Breast epithelium (tissue), 4 donors: ENCODE measurements at places on chromosomes 5 and 9.

GRCh38 chr5:79878721-79879336, 112.2 kb downstream of the MTX3 start:
- no peak for DNase-seq

GRCh38 chr9:128362774-128363173, 8.4 kb upstream of the URM1 start:
- no peak for DNase-seq

- DNase-seq = no peak
Measured at GRCh38 chr9:123080444-123080843, 47.0 kb downstream of the GPR21 start.

DNA sequence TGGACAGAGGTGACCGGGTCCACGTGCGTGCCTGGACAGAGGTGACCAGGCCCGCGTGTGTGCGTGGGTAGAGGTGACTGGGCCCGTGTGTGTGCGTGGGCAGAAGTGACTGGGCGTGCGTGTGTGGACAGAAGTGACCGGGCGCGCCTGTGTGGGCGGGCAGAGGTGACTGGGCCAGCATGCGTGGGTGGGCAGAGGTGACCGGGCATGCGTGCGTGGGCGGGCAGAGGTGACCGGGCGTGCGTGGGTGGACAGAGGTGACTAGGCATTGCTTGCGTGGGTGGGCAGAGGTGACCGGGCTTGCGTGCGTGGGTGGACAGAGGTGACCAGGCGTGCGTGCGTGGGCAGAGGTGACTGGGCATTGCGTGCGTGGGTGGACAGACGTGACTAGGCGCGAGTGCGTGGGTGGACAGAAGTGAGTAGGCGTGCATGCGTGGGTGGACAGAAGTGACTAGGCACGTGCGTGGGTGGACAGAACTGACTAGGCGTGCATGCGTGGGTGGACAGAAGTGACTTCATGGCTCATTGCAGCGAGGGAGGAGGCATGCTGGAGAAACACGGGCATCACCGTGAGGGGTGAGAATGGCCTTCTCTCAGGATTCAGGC, 254.1 kb upstream of the IRX4 start:
- no peak for DNase-seq

DNA sequence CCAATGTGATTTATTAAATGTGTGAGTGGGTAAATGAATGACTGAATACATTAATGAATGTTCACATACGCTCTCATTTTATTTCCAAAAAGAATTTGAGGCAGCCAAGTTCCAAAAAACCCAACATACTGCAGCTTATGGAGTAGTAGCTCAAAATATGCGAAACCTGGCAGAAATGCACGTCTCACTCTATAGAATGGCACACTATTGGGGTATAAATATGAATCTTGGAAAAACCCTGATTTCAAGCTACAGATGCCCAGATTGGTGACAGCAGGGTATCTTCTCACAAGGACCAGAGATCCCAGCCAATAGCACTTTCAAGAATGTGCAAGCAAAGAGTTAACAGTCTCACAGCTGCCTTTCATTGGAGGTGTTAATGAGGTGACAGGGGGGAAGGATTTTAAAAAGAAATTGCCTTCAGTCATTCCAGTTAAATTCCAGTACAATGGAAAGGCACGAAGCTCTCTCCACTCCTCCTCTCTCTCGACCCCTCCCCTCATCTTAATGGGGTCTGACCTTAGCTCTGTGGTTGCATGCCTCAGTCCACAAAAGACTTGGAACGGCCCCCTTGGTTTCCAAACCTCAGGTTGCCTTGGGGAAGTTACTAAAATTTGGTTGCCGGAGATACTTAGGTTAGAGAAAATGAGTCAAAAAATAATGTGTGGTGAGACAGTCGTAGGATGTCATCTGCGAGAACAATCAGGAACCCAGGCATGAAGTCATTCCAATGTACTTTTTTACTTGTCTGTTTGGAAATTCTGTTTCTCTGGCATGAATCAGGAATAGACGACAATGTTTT, 307.4 kb downstream of the NFIB start:
- no peak for DNase-seq

- DNase-seq = no peak
Measured at GRCh38 chr5:54083851-54084250, 226.5 kb downstream of the ARL15 start.

GRCh38 chr5:57613741-57614140, 131.1 kb upstream of the ACTBL2 start:
- no peak for DNase-seq

DNA sequence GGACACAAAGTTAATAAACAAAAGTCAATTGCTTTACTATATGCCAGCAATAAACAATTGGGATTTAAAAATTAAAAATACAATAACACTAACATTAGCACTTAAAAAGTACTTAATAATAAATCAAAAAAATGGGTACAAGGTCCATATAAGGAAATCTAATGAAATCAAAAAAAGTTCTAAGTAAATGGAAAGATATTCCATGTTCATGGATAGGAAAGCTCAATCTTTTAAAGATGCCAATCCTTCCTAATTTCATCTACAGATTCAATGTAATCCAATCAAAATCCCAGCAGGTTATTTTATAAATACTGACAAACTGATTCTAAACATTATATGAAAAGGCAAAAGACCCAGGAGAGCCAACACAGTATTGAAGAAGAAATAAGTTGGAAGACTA, 41.9 kb downstream of the BTNL9 start:
- no peak for DNase-seq

GRCh38 chr5:159331093-159331973, 1.0 kb upstream of the IL12B start:
- DNase-seq = no peak

GRCh38 chr9:85742597-85742936, 813 bp upstream of the AGTPBP1 start:
- DNase-seq = no peak
